Stimulated activated naive CD4-positive, alpha-beta T cell treated with Interleukin-2 at 50 U/mL for 16 hours (primary cell): ENCODE measurements at places on chromosomes 3 and 15.

DNA sequence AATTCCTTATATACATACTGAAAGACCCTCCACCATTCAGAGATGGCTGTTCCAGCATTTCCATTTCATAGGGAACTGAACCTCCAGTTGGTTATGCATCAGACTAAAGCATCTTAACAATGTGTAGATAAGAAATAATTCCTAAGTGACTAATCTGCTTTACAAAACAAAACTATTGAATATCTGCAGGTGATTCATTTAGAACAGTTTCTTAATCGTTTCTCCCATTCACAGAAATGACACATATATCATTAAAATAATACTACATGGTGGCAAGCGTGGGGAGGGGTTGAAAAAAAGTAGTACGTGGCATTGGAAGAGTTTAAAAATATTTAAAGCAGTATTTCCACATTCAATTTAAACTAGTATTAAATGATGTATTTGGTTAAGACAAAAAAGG, 19.5 kb downstream of the COPS2 start:
- no peak for DNase-seq

GRCh38 chr15:90883976-90884718, at the start of gene FES:
TSS of gene FES (plus strand) at chr15:90884504. CDS start at chr15:90885046, 542 bp downstream.
- no peak for DNase-seq

GRCh38 chr3:149581681-149582370, 76.0 kb downstream of the WWTR1 start:
- no peak for DNase-seq

- DNase-seq: no peak
These were observed 31.4 kb downstream of the GOLGA8S start for GRCh38 chr15:23385886-23386430.

DNA sequence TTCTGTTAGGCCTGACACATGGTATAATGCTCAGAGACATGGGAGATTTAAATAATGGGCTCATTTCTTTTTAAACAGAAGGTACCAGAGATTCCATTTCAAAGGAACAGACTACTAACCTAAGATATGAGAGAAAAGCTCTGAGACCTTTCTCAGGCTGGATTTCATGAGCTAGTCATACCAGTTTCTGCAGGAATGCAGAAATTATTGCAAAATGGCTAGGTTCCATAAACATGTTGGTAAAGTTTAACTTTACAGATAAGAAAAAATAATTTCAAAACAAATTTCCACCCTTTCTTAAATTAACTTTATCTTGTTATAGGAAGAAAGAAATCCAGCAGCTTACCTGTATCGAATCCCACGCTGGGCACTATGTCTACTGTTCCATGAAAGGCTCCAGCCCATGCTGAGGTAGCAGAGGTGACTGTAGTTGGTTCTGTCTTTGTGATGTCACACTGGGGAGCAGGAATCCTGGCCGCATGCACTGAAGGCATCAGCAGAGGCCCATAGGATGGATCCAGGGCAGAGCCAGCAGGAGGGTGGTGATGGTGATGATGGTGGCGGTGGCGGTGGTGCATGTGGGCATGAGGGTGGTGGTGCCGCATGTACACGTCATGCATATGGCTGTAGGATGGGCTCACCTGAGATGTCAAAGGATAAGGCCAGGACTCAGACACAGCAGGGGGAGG, 22.6 kb downstream of the VGLL3 start:
- DNase-seq: no peak

DNA sequence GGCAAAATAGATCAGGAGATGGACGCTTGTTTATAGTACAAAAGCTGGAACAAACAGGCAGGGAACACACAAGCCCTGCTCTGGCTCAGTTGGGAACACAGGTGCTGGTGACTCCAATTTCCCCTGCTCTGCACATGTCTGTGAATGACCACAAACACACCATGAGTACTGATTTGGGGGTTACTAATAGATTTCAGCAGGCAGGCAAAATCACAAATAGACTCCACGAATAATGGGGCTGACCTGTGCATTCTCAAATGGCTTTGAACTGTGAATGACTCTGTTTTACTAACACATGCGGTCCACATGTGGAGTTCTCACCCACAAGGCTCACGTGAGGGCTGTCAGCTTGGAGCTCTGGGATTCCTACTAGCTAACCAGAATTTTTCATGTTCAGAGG, 3.9 kb downstream of the RTP3 start:
- DNase-seq: no peak

DNA sequence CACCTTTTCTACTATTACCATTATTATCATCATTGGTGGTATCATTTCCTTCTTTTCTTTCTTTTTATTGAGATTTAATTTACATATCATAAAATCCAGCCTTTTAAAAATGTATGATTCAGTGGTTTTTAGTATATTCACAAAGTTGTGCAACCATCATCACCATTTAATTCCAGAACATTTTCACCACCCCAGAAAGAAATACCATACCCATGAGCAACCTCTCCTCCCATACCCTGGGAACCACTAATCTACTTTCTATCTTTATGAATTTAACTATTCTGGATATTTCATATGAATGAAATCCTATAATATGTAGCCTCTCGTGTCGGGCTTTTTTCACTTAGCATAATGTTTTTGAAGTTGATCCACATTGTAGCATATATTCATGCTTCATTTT, 29.1 kb downstream of the AAGAB start:
- no peak for DNase-seq

DNA sequence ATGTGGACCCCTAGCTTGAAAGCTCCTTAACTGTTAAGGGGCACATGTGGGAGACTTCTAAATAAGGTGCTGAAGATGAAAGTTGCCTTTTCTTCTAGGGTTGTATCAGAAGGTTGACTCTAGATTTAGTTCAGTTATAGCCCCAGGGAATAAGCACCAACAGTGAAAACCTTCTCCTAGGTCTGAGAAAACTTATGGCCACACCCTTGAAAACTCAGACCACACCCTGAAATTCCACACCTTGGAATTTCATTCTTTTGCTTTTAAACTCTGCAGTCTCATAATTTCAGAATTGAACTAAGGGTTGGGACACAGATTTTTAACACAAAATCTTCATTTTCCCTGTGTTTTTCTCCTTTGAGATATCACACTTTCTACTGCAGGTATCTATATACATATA, 355.8 kb upstream of the IL12A start:
- no peak for DNase-seq

GRCh38 chr15:20646529-20647142, 105.0 kb upstream of the GOLGA6L6 start:
- DNase-seq: no peak

GRCh38 chr3:108328821-108329486, 32.6 kb downstream of the HHLA2 start:
- DNase-seq: no peak
